NCI-H2081 treated with DMSO at 0.1 percent for 48 hours (cell line): ENCODE measurements at places on chromosomes 1 and 21.

DNA sequence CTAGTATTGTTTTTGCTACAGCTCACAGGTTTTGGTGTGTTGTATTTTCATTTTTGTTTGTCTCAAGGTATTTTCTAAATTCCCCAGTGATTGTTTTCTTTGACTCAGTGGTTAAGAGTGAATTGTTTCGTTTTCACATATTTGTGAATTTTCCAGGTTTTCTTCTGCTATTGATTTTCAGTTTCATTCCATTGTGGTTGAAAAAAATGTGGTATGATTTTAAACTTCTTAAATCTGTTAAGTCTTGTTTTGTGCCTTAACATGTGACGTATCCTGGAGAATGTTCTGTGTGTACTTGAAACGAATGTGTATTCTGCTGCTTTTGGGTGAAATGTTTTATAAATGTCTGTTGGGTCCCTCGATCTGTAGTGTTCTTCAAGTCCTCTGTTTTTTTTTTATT is 117.9 kb downstream of the KIF26B start:
- no peak for DNase-seq

- DNase-seq = no peak
These were observed 529 bp downstream of the EGLN1 start for GRCh38 chr1:231421546-231421970.

DNA sequence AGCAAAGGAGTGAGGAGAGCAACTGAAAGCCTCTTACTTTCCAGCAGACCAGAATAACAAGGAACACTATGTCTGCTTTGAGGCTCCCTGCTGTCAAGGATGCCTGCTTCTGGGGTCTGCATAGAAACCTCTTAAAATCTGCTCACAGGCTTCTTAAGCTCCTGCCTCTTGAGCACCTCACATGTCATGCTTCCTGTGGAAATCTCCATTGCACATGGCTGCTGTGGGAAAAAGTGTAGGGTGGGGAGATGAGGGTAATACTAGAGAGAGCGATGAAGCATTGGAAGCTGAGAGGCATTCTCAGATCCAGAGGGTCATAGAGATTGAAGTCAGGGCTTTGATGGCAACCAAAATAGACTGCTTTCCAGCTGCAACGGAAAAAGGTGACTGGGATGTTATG is 6.2 kb upstream of the HLX start:
- DNase-seq = no peak

DNA sequence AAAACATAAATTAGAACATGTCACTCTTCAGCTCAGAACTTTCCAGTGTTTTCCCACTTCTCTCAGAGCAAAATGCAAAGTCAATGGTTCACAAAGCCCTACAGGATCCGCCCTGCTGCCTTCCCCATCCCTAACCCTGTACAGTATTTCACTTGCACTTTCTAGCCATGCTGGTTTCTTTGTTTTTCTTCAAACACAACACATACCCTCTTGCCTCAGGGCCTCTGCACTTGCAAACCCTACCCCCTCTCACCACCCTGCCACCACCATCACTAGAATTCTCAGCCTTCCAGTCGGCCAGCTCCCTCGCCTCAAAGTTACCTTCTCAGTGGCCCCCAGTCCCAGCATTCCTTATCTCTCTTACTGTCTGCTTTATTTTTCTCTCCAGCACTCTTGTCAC is 17.6 kb downstream of the TEX35 start:
- no peak for DNase-seq

- DNase-seq = no peak
These were observed 10.1 kb downstream of the KRTAP22-2 start for GRCh38 chr21:30580132-30580531.

DNA sequence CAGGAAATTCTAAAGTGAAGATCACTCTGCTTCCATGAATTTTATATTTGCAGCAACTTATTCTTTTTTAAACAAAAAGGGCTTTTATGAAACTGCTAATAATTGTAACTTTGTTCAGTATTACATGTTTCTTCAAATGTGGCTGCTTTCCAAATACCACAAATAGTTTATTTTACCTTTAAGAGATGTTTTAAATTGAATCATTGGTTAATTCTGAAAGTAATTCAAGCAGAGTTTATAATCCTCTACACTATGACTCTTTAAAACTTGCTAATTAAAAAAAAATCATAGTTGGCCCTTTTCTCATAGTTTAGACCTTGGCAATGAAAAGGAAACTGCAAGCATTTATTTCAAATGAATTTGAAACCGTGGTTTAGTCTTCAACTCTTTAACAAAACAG is 59.6 kb downstream of the SDCCAG8 start:
- DNase-seq = no peak

DNA sequence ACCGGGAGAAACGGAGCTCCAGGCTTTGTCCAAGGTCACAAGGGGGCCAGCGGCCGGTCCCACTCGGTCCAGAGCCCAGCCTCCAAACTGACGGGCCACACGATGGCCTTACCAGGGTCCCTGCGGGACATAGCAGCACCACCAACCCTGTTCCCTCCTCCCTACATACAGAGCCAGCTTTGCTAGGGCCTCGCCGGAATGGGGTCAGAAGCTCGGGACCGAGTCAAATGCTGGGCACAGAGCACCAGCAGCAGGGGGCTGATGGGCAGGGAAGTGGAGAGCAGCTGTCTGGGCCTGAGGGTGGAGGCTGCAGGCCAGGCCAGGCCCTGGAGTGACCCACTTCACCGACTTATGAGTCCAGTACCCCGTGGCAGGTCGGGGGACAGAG is 14.9 kb upstream of the TTC39A start:
- DNase-seq = no peak

GRCh38 chr1:225467193-225468020 is 39.6 kb upstream of the LBR start:
- DNase-seq = no peak

DNA sequence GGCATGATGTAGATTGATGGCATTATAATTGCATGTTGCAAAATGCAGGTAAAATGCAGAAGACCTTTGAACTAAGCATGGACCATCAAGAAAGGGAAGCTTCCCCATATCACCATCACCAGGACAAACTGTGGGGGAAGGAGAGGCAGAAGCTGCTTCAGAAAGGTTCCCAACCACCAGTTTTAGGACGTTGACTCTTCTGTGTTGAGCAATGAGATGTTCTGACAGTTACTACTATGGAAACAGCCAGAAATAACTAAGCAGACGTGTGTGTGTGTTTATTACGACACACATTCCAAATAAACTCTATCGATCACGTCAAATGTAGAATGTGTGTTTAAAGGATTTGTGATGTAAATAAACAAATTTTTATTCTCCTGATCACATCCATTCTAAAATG is 110.2 kb upstream of the PLD5 start:
- DNase-seq = no peak

GRCh38 chr1:248372394-248372793 is 3.2 kb upstream of the OR2T6 start:
- no peak for DNase-seq

GRCh38 chr21:31988492-31989290 is 115.9 kb downstream of the HUNK start:
- no peak for DNase-seq

GRCh38 chr1:228986093-228986904 is 251.0 kb downstream of the RHOU start:
- no peak for DNase-seq

DNA sequence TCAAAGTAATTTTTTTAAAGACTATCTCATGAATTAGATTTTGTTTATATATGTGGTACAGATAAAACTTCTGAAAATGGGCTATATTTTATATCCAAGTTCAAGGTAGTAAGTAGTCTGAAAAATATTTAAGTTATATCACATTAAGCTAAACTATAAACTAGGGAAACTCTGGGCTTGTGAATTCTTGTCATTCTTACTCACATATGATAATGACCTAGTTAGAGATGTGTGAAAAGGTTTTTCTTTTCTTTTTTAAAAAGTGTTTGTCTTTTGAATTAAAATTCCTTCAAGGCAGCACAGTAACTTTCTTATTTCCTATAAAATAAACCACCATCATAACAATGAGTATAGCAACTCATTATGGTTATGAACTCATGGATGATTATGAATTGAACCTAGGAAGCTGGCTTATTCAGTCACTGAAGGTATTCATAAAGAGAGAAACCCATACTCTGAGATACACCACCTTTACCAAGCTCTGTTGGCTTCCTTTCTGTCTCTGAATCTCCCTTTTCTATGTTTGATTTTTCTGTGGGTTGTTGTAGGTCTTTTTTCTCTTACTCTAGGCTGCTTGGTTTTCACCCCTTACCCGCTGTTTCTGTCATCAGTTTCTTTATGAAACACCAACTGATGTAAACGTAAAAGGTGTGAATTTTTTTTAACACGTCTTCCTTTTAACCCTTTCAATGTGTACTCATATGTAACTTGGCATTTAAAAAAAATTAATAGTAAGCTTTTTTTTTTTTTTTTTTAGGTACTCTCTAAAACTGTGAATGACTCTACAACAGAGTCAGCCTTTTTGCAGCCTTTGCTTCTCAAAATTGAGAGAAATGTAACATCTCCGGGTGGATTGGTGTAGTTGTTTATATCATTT is 25.2 kb downstream of the IL12RB2 start:
- no peak for DNase-seq

DNA sequence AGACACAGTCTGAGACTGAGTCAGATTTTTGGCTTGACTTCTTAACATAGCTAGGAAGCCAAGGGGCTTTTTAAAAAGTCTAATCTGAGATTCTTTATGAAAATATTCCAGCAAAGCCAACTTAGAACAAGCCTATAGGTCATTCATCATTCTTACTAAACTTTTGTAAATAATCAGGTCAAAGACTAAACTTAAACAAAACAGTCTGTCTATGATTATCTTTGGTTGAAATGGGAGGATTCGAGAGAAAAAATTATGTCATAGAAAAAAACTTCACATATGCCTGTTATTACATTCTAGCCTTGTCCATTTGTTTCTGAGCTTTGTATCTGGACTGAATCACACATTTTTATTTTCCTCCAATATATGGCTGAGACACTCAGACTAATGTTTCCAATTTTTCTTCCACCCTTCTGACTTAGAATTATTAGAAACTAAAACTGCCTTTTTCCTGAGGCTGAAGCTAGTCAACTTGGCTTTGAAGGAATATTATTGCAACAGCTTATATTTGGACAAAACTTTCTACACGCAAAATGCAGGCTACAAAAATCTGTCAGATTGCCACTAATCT is 83.3 kb downstream of the ETS2 start:
- no peak for DNase-seq

DNA sequence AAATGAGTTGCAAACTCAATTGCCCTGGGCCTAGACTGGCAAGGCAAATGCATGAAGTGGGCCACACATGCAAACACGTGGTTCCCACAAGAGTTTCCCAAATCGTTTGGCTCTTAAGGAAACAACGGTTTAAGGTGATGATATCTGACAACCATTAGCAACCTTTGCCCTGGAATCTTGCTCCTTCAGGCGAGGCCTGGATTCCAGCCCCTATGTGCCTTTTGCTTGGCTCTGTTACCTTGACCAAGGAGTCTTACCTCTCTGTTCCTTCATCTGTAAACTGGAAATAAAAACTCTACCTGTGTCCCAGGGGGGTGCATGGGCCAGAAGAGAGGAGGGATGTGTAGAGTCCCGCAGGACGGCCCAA is 72.1 kb upstream of the CASZ1 start:
- no peak for DNase-seq

DNA sequence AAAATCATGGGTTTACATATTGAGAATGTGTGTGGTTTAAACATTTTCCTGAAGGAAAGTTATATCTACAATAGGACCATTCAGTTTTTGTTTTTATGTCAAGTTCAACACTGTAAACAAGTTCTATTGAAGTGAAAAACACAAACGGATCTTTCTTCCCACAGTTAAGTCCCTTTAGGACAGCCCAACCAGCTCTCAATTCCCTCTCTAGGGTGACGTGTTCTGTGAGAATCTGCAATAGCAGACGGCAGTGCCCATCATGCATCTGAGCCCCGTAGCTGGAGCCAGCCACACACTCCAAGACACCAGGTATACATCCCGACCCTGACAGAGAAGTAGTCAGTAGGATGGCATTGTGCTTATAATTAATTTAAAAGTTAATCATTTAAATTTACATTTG is 26.3 kb upstream of the IVNS1ABP start:
- DNase-seq = no peak

- no peak for DNase-seq
These were observed 29.6 kb upstream of the ZNF326 start for GRCh38 chr1:89965193-89965768.

DNA sequence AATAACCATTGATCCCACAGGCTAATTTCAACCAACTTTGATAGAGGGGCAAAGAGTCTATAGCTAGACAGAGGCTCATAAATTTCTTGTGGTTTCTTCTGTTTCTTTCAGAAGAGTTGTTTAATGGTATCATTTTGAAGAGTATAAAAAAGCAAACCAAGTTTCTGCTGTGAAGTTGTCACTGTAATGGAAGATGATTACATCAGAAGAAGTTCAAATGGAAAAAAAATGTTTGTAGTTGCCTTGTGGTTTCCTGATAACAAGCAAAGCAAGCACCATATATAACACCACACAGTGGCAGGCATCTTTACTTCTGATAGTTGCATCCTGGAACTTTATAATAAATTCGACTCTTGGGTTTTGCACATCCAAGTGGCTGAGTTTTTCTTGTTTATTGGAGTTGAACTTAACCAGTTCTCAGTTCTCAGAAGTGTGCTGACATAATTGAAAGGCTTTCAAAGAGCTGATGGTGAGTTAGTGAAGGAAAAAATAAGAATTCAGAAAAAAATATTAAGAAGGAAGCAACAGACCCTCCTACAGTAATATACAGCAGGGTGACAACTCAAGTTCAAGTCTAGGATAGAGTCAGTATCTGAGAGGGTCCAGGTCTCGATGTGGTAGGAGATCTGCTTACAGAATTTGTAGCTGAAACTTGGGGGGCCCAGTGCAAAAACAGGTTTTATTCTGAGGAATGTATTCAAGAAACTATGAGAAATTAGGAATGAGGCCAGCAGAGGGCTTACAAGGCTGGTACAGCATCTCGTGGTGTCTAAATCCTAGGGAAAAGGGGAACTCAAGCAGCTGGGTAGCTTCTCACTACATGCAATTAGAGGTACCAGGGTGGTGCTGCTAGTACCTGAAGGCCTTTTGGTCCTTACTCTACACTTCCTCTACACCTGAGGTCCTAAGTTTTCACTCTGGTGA is 123.5 kb downstream of the CRB1 start:
- no peak for DNase-seq

GRCh38 chr1:9202240-9202870 is 32.2 kb upstream of the H6PD start:
- no peak for DNase-seq

GRCh38 chr1:31573261-31573660 is 3.1 kb upstream of the TINAGL1 start:
- no peak for DNase-seq
